DND-41 (cell line): ENCODE measurements at places on chromosomes 12 and 14.

- no peak for DNase-seq
These were observed 65.6 kb downstream of the SYNE2 start for GRCh38 chr14:63918411-63918810.

DNA sequence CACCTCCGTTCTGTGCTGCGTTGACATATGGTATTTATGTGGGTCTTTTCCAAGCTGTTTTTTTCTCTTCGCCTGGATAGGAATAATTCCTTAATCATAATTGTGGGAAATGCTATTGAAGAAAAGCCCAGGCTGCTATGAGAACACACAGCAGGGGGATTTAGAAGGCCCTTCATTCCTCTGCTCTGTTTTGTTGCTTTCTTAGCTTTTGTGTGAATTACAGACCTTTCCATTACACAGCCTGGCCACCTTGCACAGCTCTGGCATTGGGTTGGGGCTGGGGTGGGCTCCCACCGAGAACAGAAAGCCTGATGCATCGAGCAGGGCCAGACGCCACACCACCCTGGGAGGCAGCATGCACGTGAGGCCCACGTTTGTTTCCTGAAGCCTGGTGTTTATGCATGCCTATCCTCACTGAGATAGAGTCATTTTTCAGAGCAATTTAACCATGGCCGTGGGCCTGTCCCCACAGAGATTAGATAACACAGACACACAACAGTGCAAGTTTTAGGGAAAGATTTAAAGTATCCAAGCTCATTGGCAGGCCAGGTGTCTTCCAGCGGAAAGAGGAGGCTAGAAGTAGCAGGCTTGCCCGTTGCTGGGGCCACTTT lies 287.6 kb upstream of the PWP1 start:
- DNase-seq = no peak

- DNase-seq = no peak
These were observed 62.2 kb downstream of the SOX5 start for GRCh38 chr12:23887055-23887835.

GRCh38 chr12:25529738-25530137 lies 23.3 kb downstream of the LMNTD1 start:
- no peak for DNase-seq

- no peak for DNase-seq
These were observed 1.2 kb downstream of the PTPRQ start for GRCh38 chr12:80445083-80445793.

- peak; percentile 84 for DNase-seq
These were observed 732 bp downstream of the SLC25A29 start for GRCh38 chr14:100305324-100306100.

GRCh38 chr12:8475508-8476203 lies 19.9 kb downstream of the CLEC6A start:
- DNase-seq = no peak

DNA sequence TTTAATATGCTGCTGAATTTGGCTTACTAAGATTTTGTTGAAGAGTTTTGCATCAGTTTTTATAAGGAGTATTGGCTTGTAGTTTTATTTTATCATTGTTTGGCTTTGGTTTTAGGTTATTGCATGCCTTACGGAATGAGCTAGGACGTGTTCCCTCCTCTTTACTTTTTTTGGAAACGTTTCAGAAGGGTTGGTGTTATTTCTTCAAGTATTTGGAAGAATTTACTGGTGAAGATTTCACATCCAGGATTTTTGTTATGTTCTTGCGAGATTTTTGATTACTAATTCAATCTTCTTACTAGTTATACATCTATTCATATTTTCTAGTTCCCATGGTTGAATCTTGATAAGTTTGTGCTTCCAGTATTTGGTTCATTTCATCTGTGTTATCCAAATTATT lies 823.2 kb downstream of the SLC6A15 start:
- no peak for DNase-seq

DNA sequence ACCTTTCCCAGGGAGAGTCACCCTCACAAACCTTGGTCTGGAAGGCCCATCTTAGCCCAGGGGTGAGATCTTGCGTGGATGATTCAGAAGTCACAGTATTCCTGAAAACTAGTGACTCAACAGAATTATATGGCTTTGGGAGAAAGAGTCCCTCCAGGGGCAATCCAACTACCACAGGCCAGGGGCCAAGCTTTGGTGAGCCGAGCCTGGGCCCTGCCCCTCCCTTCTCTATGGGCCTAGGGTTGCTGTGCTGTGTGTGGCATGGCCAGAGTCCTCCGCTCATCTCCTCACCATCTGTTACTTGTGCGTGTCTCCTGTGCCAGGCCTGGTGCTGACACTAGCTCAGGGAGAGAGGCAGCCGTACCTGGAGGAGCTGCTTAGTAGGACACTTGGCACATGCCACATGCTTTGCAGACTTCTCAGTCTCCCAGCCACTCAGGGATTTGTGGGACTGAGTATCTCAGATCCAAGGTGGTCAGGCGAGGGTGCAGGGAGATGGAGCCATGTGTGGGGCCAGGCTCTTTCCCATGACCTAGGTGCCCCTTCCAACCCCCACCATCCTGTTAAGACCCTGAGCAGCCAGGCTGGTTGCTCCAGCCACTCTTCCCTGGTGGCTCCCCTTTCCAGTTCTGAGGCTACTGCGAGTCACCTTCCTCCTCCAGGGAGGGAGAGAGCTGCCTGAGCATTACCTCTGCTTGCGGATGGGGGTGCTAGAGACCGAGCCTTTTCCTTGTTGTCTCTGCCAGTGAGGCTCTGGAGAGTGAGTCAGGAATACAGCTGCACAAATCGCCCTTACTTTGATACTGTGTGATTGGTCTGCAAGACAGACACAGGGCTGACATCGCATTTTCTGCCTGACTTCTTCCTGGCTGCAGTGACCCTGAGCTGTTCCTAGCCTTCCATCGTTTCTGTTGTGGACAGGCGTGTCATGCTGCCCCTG lies 94.1 kb downstream of the SLC25A47 start:
- DNase-seq = no peak

DNA sequence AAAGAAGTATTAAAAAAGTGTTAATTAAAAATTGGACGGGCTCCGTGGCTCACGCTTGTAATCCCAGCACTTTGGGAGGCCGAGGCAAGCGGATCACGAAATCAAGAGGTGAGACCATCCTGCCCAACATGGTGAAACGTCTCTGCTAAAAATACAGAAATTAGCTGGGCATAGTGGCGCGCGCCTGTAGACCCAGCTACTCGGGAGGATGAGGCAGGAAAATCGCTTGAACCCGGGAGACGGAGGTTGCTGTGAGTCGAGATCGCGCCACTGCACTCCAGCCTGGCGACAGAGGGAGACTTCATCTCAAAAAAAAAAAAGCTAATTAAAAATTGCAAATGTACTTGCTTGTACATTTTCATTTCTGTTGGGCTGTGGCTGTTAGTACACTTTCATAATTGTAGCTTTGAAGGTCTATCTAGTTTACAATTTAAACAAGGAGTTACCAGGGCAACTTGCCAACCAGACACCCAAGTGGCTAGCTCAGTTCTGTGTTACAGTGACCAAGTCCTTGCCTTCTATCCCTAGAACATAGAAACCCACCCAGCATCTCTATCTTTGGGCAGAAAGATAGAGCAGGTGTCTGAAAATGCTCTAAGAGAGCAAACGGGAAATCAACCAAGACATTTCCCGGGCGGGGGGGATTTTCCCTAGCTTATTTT lies 1.2 kb downstream of the COA8 start:
- no peak for DNase-seq

GRCh38 chr14:83827383-83827782 lies 1702.6 kb upstream of the FLRT2 start:
- DNase-seq = no peak

DNA sequence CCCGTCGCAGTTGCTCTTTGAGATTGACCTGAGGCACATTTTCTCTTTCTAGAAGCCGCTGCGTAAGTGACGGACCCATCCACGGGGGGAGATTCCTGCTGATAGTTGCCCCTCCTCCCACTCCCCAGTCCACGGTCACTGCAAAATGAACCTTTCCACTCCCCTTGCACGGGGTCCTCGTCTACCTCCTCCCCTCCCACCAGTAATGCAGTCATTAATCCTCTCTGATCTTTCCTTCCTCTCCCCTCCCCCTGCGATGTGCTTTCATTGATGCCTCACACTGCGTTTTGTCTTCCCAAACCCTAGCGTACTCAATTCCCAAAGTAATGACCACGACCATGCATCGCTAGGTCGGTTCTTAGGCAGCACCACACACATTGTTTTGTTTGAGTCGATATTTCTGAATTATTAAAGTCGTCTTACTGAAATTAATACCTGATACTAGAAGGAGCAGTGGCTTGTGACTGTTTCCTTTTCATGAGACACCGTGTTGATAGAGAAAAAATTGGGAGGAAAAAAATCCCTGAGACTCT lies 857 bp downstream of the ETNK1 start:
- DNase-seq = peak; percentile 46

DNA sequence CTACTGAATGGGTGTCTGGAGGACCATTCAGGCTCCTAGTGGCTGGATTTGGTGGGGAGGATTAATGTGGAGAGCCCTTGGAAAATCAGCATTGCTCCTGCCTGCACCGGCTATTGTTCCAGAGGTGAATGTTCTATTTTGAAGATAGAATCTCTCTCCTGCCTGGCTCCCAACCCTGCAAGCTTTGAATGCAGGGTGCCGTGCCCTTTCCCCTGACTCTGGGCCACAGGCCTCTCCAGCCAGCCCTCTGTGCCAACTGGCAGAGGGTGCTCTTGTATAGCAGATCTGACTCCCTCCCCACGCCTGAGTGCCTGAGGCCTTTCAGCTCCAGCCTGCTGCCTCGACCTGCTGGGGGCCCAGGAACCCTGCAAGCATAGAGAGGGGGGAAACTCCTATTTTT lies 106.8 kb downstream of the TMEM260 start:
- no peak for DNase-seq

- no peak for DNase-seq
These were observed 144.7 kb downstream of the SMOC1 start for GRCh38 chr14:70023871-70024270.

- DNase-seq = no peak
These were observed 154.0 kb upstream of the SSTR1 start for GRCh38 chr14:38053666-38054065.

DNA sequence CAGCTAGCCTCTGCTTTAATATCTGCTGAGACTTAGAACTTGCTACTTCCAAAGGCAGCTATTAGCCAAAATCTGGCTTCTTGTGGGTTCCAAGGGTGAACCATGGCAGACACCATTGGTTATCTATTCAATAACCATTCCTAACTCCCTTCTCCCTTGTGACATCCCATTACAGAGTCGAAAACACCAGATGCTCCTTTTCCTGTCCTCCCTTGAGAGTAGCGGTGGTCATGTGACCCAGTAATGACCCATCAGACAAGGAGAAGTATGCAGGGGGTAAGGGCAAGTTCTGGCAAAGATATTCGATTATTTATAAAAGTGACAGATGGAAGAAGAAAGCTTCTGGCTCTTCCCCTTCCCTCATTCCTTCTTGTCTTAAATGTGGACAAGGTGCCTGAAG lies 20.1 kb downstream of the TGFB3 start:
- no peak for DNase-seq

GRCh38 chr14:36424478-36425102 lies 95.4 kb downstream of the NKX2-1 start:
- DNase-seq = no peak

- DNase-seq = no peak
These were observed 38.5 kb upstream of the KCNK13 start for GRCh38 chr14:90023176-90023896.

DNA sequence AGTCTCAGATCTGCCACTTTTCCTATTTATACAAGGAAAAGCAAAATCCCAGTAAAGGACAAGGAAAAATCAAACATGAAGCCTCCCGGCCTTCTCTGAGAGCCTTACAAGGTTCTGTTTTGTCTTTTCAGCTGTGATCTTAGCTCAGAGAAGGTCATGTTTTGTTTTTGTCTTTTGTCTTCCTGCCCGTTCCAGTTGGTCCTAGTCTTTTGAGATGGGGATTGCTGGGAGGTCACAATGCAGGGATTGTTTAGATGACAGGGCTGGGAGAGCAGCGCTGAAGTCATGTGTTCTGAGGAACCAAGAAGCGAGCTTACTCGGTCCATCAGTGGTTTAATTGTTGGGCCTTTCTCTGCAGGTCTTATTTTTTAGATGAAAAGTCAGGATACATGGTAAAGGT lies 6.0 kb downstream of the PLEKHH1 start:
- DNase-seq = no peak

DNA sequence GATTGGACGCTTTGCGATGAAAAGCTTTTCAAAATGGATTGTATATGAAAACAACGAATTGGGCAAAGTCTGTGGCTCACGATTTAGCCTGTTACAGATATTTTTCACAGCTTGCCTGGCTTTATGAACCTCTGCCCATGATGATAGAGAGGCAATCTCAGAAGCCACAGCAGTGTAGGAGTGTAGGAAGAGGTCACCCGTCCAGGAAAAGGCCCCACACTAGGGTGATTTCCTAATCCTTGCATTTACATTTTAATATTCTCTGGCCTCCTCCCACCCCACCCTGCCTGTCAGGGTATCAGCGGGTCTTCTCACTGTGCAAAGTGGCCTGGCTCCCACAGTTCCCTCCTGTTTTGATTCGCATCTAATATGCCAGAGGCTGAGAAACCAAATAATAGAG lies 81.8 kb upstream of the FOXN3 start:
- DNase-seq = no peak

DNA sequence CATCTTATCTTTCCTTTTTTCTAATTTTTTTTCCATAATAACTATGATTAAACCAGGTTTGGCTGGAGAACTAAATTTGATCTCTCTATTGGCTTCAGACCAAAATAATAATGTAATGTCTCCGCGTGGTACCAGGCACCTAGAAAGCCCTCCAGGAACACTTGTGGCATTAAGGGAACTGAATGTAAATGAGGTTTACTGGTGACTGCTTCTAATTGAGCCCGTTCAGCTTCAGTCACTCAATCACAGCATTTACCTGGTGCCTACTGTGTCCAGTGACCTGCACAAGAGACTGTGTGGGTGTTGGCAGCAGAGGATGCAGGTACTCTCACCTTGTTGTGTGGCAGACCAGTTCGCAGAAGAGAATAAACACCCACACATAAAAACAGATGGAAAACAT lies 302.5 kb downstream of the DPF3 start:
- no peak for DNase-seq

GRCh38 chr12:113314121-113314529 lies 20.8 kb downstream of the SLC8B1 start:
- DNase-seq = no peak

- DNase-seq = no peak
These were observed 436.9 kb downstream of the RMST start for GRCh38 chr12:97899529-97899928.

DNA sequence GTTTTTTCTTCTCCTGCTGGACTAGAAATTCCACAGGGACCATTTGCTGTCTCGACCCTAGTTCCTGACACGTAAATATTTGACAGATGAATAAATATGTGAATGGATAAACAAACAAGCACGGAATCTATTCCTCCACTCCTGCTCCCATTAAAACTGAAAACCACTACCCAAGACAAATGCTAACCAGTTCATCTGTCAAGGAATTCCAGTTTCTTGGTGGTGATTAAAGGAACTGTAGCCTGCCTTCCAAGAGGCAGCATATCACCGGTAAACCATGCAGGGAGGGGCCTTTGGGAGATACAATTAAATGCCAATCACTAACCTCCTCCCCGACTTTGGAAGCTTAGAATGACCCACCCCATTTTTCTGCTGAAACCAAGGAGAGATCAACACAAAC lies 95.4 kb downstream of the TTC7B start:
- no peak for DNase-seq

GRCh38 chr12:120121766-120122293 lies 5.3 kb upstream of the RAB35 start:
- DNase-seq = no peak
